Activated CD4-positive, alpha-beta T cell treated with anti-CD3 and anti-CD28 coated beads, Interleukin-2, amount 50 U/mL, for 16 hours (primary cell): ENCODE measurements at places on chromosomes 4 and X.

GRCh38 chr4:62670514-62670913 lies 1470.4 kb downstream of the ADGRL3 start:
- no peak for DNase-seq

DNA sequence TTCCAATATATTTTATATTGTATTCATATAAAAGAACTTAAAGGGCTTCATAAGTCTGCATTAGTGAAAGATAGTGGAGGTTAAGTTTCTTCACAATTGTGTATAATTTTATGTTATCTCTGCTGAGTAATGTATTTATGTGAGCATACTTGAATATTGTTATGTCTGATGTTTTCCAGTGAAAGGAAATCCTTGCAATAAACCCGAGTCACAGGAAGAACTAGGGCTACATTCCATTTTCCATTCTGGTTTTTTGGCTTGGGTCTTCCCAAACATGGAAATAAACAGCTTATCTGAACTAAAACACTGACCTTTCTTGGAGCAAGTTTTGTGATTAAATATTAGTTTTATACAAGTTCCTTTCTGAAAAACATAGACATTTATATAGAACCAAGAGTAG lies 231.3 kb upstream of the GPRIN3 start:
- DNase-seq, result no peak

DNA sequence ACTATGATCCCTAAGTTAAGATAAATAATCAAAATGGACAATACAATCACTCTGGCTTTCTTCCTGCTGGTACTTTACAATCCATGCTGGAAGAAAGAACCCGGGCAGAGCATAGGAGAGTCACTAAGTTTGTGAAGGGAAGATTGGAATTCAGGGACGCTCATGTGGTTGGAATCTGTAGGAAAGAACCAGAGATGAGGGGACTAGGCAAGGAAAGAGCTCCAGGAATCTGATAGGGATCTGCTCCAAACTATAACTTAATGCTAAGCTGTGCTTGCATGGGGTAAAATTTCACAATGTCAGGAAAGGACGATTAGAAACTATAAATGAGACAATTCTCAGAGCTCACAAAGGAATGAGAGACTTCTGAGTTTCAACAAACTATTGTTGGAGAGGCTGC lies 167.5 kb downstream of the ADGRA3 start:
- no peak for DNase-seq

DNA sequence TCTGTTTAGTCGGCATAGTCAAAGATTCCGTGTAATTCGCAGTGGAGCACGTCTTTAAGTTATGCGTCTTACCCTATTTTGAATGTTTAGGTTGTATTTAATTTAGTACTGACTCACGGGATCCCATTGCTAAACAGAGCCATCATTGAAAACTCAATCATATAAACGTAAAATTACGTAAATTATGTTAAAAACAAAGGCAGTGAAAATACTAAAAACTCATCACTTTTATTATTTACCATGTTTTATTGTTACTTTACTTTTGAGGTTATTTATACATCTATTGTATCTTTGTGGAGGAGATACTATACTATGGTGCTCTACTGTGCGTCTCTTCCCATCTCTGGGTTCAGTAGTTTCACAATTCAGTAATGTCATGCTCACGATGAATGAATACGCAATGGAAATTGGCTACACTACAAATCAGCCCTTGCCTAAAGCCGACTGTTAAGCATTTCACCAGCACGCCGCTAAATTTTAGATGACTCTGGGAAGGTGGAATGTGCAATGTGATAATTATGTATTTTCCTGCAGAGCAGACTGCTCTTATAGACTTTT lies 944 bp downstream of the FUNDC2 start:
- peak; percentile 36 for DNase-seq

- DNase-seq, result no peak
Measured at GRCh38 chr4:22093126-22093525, 144.6 kb upstream of the KCNIP4 start.

DNA sequence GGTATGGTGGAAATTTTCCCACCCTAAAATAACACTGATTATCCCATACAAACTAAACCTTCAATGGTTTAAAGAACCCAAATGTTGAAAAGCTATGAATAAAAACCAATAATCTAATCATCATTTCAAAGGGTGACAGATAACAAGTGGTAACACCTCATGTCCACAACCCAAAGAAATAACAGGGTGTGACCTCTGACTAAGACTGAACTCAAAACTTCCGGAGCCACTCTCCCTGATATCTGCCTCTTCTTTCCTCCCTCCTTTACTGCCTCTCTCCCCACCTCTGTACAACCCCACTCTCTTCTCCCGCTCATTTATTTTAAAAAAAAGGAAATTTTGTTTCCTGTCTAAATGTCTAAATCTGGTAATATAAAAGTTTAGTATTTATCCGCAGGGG lies 11.5 kb downstream of the FBXW7 start:
- peak; percentile 39 for DNase-seq

DNA sequence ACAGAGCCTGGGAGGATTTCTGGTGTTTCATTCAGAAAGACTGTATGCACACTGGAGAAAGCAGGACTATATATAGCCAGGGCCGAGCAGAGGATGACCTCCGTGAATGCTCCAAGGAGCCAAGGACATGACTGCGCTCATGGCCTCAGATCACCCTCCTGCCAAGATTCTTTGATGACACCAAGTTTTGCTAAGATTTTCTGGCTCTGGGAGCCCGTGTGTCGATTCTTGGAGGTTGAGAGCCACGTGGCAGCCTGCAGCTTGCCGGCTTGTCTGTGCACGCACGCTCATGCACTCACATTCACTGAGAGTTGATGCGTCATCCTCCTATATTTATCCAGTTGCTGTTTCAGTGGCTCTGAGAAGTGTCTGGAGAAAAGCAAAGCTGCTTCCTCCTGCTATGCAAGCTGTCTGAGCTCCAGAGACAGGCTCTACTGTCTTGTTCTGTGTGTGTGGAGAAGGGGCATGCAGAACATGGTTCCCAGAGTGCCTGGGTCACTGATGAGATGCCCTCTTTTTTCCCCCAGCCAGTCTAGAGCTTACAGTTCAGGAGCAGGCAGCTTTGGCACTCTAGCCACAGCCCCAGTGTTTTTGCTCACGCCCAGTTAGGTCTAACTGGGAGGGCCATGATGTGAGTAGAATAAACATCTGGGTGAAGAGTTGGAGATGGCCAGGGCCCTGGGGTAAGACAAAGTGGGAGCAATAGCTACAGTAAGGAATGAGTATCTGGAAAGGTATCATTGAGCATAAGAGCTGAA lies 64.9 kb upstream of the SCOC start:
- no peak for DNase-seq

- no peak for DNase-seq
Measured at GRCh38 chrX:21947671-21948070, 7.2 kb downstream of the SMS start.

DNA sequence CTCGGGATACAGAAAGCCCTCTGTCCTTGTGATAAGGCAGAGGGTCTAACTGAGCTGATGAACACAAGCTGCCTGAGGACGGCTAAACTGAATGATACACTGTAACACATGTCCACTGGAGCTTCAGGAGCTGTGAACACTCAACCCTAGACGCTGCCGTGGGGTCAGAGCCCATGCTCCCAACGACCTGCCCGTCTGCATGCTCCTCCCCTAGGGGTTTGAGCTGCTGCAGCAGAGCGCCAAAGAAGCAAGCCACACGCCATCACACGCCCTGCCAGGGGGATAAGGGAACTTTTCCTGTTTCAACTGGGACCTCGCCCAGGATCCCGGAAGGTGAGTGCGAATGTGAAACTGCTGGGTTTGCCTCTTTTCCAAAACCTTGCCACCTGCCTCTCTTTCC lies 361.8 kb downstream of the FAT4 start:
- no peak for DNase-seq
